ENCODE measurements at places on chromosomes 12 and 14. TPM values are rescaled to one million over a fixed set of nuclear protein-coding genes. Genes with fewer than 3 reads are reported as not detected.

LRRC10 gene
- polyA plus RNA-seq = not detected

MFAP5 gene
- 0.52 TPM for polyA plus RNA-seq

EXOC5 gene
- polyA plus RNA-seq = 11.6 TPM

CBLN3 gene
- polyA plus RNA-seq = 2.6 TPM

DNA sequence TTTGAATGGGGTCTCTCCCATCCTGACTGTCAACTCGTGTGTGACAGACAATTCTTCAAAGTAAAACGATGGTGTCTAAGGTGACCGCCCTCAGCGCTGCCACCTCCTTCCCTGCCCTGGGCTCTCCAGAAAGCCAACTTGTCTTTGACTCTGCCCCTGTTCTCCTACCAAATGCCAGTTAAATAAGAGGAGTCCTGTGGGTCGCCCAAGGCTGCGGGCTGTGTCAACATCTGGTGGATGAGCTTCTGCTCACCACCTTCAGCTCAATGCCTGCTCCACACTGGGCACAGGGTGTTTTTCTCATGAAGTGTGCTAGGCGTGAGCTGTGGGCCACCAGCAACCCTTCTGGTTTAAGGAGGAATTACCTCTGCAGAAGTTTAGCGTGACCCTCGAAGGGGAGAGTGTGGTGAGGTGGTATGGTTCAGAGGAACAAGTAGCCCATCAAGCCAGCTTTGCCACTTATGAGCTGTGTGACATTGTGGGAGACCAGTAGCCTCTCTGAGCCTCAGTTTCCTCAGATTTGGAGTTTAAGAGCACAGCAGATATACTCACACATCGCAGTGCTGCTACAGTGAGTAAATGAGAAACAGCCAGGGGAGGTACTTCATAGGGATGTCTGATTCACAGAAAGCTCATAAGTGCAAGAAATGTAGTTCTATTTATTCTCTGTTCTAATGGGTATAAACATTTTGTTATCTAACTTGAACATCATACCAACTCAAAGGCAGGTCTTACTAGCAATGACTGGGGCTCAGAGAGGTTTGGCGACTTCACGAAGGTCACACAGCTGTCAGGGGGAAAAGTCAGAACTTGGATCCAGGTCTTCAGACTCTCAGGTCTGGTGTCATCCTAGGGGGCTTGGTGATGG lies 12.1 kb downstream of the SERPINA1 start:
- no peak for DNase-seq
- no peaks in the 10 kb centered on the region for H3K27me3 ChIP-seq
- H3K36me3 ChIP-seq = peaks cover 13% of the 10 kb centered on the region
- H3K4me3 ChIP-seq = no peak overlapping the region
- H3K4me1 ChIP-seq = no peaks in the 10 kb centered on the region

DNA sequence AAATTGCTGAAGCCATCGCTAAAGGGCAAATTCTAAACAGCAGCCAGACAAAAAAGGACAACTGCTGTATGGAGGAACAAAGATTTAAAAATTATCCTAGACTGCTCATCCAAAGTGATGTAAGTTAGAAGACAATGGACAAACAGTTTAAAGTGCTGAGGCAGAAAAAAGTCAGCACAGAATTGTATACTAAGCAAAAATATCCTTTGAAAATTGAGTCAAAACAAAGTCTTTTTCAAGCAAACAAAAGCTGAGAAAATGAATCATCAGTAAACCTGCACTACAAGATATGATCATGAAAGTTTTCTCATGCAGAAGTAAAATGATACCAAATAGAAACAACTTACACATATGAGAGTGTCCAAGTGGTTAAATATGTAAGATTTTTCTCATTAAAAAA lies 43.6 kb downstream of the EML5 start:
- no peak for DNase-seq
- H3K4me1 ChIP-seq = no peaks in the 10 kb centered on the region
- H3K4me3 ChIP-seq = no peak overlapping the region

GRCh38 chr12:52019113-52019770 lies 12.5 kb downstream of the TAMALIN start:
- no peaks in the 10 kb centered on the region for H3K36me3 ChIP-seq
- H3K4me1 ChIP-seq = no peaks in the 10 kb centered on the region
- DNase-seq = peak; percentile 81
- H3K4me3 ChIP-seq = no peak overlapping the region
- H3K27me3 ChIP-seq = no peaks in the 10 kb centered on the region

- no peak overlapping the region for H3K27ac ChIP-seq
- H3K36me3 ChIP-seq = no peaks in the 10 kb centered on the region
- peaks cover 3% of the 10 kb centered on the region for H3K4me1 ChIP-seq
- no peak overlapping the region for H3K4me3 ChIP-seq
- no peaks in the 10 kb centered on the region for H3K27me3 ChIP-seq
- no peak for DNase-seq
These were observed 4.7 kb downstream of the TTC8 start for GRCh38 chr14:88829188-88829587.

GRCh38 chr12:66674495-66675122 lies 4.3 kb downstream of the GRIP1 start:
- H3K27ac ChIP-seq = no peak overlapping the region
- no peaks in the 10 kb centered on the region for H3K4me1 ChIP-seq
- no peaks in the 10 kb centered on the region for H3K27me3 ChIP-seq
- H3K36me3 ChIP-seq = no peaks in the 10 kb centered on the region

DNA sequence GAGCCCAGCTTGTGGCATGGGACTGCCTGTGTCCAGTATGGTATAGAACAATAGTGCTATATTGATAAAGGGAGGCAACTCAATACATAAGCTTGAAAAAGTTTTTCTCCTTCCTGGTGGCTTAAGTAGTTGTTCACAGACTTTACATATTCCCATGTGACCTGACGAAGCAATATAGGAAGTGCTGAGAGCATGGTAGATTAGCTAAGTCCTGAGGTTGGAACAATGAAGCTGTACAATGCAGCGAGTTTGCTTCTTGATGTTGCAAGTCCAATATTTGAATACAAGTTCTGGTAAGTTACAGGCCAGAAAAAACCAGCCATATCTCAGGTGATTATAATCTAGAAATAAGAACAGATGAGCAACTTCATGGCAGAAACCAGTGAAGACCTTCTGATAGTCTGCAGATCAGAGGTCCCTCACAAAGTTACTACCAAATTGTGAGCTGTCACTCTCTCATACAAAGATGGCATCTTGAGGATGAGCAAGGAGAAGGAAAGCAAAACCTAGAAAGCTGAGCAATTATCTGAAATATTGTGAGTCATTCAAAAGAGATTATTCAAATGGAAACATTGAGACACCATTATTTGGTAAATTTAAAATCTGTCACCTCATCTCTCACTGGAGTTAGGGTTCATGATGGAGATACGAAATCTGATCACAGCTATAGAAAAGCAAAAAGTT lies 72.9 kb upstream of the BTG1 start:
- no peak for DNase-seq
- no peak overlapping the region for H3K4me3 ChIP-seq
- no peaks in the 10 kb centered on the region for H3K4me1 ChIP-seq
- H3K27ac ChIP-seq = no peak overlapping the region
- H3K36me3 ChIP-seq = no peaks in the 10 kb centered on the region

- H3K36me3 ChIP-seq = no peaks in the 10 kb centered on the region
- peaks cover 3% of the 10 kb centered on the region for H3K4me1 ChIP-seq
- no peak for DNase-seq
- H3K4me3 ChIP-seq = no peak overlapping the region
- H3K27ac ChIP-seq = no peak overlapping the region
- no peaks in the 10 kb centered on the region for H3K27me3 ChIP-seq
These were observed 151.0 kb downstream of the SRGAP1 start for GRCh38 chr12:63995512-63995911.
